ENCODE measurements at places on chromosomes 6 and 20.

DNA sequence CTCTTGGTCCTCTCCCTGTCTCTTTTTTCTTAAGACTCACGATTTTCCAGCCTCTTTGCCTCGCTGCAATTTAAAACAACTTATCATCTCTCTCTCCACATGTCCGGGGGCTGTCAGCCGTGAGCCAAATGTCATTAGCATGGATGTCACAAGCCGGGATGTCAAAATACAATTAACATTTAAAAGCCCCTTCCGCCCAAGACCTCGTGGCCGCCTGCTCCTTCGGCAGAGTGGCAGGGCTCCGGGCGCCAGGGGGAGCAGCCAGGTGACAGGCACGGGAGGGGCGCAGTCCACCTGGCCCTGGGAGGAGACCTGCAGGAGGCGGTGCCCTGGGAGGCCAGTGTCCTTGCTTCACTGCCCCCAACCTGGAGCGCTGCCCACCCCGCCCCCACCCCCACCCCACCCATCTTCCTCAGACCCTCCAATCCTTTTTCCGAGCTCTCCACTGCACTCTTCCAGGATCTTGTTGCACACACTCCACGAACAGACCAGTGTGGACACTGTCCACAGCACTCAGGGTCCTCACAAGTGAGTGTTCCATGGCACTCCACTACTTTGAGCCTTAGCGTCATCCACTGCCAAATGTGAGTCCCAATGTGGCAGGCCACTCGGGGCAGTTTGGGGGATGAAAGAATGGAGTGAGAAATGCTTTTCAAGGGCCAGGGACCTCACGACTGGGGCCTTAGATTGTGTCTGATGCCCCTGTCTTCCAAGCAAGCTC is 5.6 kb upstream of the GRM4 start:
- peak; percentile 29 for DNase-seq

DNA sequence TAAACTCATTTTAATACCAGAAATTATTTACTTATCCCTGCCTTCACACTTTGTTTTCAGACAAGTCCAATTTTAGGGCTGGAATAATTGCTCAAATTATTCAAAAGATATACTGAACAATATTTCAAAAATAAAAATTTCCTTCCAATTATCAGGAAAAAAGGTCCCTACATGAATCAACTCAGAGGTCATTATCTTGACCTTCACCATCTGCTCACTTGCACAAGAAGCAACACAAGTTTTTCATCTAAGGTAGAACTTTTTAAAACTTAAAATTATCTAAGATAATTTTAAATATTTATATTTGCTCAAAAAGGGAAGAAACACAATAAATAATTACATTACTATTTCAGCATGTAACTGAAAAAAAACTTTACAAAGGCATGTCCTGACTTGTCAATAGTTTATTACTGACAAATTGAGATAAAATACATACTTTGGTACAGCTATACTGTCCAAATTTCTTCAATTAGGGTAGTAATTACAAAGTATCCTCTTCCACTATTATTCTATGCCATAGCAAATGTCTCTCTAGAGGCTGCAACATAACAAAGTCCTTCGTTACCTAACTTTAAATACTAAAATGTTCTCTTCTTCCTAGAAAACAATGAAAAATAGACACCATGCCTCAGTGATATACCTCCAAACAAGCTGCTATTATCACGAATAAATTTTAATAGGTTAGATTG is 2.4 kb downstream of the CEP85L start:
- no peak for DNase-seq

GRCh38 chr6:13698715-13699114 is 12.9 kb downstream of the RANBP9 start:
- no peak for DNase-seq

GRCh38 chr20:431012-431904 is 23.2 kb downstream of the RBCK1 start:
- DNase-seq, result peak; percentile 65

DNA sequence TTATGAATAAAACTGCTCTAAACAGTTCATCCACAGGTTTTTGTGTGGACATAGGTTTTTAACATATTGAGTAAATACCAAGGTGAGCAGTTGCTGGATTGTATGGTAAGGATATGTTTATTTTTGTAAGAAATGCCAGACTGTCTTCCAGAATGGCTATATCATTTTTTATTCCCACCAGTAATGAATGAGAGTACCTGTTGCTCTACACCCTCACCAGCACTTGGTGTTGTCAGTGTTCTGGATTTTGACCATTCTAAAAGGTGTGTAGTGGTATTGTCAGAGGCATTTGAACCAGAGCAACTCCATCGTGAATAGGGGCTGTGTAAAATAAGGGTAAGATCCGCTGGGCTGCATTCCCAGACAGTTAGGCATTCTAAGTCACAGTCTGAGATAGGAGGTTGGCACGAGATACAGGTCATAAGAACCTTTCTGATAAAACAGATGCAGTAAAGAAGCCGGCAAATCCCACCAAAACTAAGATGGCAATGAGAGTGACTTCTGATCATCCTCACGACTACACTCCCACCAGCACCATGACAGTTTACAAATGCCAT is 12.9 kb upstream of the NT5E start:
- DNase-seq, result no peak

- DNase-seq, result no peak
Observed at GRCh38 chr6:36788768-36789167, 50.5 kb downstream of the CPNE5 start.

- no peak for DNase-seq
Observed at GRCh38 chr6:108364470-108364869, 69.6 kb downstream of the AFG1L start.

DNA sequence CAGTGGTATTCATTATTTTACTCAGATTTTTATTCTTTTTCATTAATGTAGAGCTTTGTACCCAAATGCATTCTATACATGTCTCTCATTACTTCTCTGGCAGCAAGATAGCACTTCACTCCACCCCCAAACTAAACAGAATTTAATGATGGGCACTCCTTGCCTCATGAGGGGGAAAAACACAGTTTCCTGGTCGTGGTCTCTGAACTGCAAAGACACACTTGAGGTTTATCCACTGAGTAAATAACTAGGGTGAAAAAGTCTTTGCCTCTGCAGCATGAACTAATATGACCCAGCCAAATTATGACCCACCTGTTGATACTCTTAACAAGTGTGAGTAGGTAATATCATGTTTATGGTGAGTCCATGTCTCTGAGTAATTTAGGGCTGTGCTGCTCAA is 785.2 kb upstream of the FLRT3 start:
- no peak for DNase-seq

DNA sequence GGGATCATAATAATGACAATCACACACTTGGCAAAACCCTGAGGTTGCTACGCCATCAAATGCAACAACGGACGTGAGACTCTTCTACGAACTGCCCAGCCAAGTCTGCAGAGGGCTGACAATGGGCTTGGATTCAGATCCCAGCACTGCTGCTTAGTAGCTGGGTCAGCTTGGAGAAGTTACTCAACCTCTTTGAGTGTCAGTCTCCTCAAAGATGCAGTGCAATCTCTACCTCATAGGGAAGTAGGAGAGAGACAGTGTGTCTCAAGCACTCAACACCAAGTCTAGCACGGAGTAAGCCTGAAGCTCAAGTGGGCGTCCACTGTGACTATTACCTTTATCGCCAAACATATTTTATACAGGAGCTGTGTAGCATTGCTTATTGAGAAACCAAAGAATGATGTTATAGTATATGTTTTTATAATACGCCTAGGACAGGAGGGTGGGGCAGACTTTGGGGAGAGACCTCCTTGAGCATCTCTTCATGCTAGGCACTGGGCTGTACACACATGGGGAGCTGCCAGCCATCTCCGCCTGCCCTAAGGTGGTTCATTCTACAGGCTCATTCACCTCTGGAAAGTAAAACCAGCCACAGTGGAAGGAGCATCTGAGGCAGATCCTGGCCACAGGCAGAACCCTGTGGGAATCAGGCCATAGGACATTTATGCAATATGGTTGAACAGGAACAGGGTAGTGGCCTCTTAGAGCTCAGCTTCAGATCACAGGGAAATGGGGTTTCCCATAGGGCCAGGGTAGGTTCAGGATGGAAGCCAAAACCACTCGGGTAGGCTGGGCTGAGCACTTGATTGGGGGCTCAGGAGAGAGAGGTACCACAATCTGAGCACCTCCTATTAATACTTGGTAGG is 160.2 kb downstream of the MRPL14 start:
- DNase-seq, result no peak

DNA sequence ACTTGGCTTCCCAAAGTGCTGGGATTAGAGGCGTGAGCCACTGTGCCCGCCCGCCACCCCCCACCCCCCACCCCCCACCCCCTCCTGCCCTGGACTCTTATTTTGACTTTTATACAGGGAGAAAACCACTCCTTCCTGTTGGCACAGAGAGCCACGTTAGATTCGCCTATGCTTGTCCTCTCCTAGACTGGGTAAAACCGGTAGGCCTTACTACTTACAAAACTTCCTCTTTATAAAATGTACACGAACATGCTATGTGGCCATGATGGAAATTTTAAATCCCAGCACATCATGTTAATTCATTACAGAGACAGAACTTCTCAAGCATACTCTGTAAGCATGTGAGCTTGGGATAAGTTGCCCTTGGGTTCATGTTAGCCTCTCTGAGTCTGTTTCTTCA is 124.2 kb downstream of the SLC24A3 start:
- no peak for DNase-seq

DNA sequence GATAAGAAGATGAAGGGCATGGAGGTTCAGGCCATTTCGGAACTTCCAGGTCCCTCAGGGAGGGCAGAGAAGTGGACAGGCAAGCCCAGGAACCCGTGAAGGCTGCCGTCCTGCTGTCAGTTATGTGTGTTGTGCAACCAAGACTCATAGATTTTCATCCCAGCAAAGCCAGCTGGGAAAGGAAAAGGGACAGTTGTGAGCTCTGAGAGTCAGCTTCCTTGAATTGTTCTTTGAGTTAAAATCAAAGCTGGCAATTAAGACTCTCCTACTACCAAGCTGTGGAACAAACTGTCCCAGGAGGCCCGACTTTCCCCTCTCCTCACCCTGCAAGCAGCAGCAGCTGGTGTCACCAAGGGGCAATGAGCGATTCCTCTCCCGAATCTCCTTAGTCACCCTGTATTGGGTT is 46.3 kb upstream of the IYD start:
- no peak for DNase-seq

GRCh38 chr20:4064144-4064909 is 49.0 kb upstream of the RNF24 start:
- DNase-seq, result no peak

GRCh38 chr6:129498950-129499842 is 210.8 kb downstream of the ARHGAP18 start:
- DNase-seq, result no peak

- DNase-seq, result no peak
Observed at GRCh38 chr6:148735989-148736388, 10.8 kb upstream of the UST start.

DNA sequence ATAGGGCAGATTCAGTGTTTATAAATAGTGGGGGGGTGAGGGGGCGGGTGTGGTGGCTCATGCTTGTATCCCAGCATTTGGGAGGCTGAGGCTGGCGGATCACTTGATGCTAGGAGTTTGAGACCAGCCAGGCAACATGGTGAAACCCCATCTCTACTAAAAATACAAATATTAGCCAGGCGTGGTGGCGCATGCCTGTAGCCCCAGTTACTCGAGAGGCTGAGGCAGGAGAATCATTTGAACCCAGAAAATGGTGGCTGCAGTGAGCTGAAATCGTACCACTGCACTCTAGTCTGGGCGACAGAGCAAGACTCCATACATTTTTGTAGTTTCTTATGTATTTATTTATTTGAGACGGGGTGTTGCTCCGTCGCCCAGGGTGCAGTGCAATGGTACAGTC is 109.0 kb upstream of the ZNF217 start:
- DNase-seq, result no peak

- DNase-seq, result no peak
Observed at GRCh38 chr6:79574630-79575225, 37.5 kb upstream of the LCA5 start.

- no peak for DNase-seq
Observed at GRCh38 chr20:39431091-39431880, 469.1 kb downstream of the DHX35 start.

DNA sequence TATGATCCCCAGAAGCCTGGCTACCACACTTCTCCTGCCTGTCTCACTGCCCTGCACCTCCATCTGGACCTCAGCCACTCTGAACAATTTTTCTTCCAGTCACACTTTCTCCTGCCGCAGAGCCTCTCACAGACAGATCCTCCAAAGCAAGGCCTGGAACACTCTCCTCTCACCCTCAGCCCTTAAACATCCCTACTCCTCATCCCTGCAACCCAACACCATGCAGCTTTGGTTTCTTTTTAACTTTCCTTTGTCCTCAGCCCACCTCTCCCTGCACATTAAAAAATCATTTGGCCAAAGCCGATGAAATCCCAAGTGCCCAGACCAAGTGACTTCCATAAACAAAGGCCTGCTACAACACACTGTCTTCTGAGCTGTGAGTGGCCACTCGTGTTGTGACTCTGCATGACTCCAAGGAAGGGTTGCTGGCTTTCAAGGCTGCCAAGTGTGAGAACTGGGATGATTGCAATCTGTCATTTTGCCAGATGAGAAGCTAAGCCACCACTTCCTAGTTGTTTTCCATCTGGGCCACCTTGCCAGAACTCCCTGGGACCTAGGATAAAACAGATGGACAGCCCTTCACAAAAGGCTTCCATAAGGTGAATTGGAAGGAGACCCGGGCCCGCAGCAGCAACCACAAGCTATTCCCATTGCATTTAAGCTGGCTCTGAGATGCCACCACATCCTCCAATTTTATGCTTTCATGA is 144.4 kb upstream of the SSTR4 start:
- DNase-seq, result no peak

GRCh38 chr20:48377940-48378339 is 449.9 kb downstream of the PREX1 start:
- no peak for DNase-seq

- DNase-seq, result no peak
Observed at GRCh38 chr6:73857341-73857890, 161.4 kb downstream of the CD109 start.

GRCh38 chr20:60214901-60215815 is 256.9 kb downstream of the CDH26 start:
- no peak for DNase-seq

DNA sequence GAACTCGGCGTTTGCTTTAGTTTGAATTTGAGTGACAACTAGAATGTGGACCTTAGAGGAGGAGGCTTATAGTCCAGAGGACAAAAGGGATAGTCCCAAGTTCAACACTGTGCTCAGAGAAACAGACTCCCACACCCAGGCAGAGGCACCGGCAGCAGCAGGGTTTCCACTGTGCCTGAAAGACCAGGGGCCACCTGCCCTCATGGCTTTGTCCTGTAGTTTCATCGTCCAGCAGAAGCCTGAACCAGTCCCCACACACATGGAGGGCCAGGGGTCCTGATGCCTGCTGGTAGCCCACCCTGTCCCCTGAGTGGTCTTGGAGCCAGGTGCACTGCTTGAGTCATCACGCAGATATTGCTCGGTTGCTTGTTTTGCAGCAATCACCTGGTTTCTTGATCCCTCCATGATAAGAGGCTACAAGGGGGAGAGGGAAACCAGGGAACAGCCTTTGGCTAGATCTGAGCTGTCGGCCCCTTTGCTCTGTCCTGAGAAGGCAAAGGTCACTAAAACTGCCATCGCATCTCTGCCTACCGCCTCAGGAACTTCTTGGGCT is 7.2 kb upstream of the ACSS1 start:
- DNase-seq, result no peak

- peak; percentile 80 for DNase-seq
Observed at GRCh38 chr6:44237021-44237812, 9.7 kb upstream of the HSP90AB1 start.

All from NCI-H1436 (cell line).